ENCODE measurements at places on chromosomes 4 and X.

GRCh38 chrX:111353793-111354192 lies 58.2 kb downstream of the DCX start:
- H3K4me3 ChIP-seq: no peak overlapping the region
- H3K27me3 ChIP-seq: no peaks in the 10 kb centered on the region
- DNase-seq: no peak
- no peak overlapping the region for H3K27ac ChIP-seq
- H3K4me1 ChIP-seq: no peaks in the 10 kb centered on the region
- no peaks in the 10 kb centered on the region for H3K36me3 ChIP-seq

DNA sequence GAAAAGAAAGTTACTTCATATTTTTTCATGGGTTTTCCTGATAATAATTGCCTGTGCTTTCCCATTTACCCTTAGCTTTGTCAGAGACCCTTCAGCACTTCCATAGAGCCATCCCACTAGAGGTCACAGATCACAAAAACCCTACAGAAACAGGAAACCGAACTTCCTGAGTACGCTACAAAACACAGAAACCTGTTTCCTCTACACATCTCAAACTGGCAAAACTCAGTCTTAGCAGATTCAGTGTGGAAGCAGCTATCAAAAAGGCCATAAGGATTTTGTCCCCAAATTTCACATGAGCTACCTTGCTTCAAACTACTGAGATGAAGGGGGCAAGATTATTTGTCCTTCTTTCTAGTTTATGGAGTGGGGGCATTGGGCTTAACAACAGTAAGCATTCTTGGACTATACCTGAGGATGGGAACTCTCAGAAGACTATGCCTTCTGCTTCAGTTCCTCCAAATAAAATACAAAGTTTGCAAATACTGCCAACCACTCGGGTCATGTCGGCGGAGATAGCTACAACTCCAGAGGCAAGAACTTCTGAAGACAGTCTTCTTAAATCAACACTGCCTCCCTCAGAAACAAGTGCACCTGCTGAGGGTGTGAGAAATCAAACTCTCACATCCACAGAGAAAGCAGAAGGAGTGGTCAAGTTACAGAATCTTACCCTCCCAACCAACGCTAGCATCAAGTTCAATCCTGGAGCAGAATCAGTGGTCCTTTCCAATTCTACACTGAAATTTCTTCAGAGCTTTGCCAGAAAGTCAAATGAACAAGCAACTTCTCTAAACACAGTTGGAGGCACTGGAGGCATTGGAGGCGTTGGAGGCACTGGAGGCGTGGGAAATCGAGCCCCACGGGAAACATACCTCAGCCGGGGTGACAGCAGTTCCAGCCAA lies at the start of gene MMRN1:
MMRN1 (plus strand) TSS at position 206 of the 902 bp plus-strand sequence; CDS start at position 324, 118 bp downstream.
- H3K27me3 ChIP-seq: no peaks in the 10 kb centered on the region
- no peaks in the 10 kb centered on the region for H3K36me3 ChIP-seq
- no peaks in the 10 kb centered on the region for H3K4me1 ChIP-seq

DNA sequence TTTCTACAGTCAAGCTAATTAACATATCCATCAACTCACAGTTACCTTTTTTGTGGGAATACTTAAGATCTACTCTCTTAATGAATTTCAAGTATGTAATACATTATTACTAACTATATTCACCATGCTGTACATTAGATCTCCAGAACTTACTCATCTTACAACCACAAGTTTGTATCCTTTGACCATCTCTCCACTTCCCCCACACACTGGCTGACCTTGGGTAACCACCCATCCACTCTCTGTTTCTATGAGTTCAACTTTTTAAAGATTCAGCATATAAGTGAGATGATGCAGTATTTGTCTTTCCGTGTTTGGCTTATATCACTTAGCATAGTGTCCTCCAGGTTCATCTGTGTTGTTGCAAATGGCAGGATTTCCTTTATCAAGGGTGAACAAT lies 30.5 kb upstream of the MAGED1 start:
- H3K4me1 ChIP-seq: peaks cover 3% of the 10 kb centered on the region
- no peaks in the 10 kb centered on the region for H3K36me3 ChIP-seq
- H3K27me3 ChIP-seq: no peaks in the 10 kb centered on the region
- H3K27ac ChIP-seq: no peak overlapping the region

- H3K27ac ChIP-seq: no peak overlapping the region
- no peak overlapping the region for H3K4me3 ChIP-seq
- H3K4me1 ChIP-seq: peaks cover 9% of the 10 kb centered on the region
- no peak for DNase-seq
- H3K36me3 ChIP-seq: no peaks in the 10 kb centered on the region
These were observed 101.3 kb downstream of the SHROOM3 start for GRCh38 chr4:76536373-76536689.

DNA sequence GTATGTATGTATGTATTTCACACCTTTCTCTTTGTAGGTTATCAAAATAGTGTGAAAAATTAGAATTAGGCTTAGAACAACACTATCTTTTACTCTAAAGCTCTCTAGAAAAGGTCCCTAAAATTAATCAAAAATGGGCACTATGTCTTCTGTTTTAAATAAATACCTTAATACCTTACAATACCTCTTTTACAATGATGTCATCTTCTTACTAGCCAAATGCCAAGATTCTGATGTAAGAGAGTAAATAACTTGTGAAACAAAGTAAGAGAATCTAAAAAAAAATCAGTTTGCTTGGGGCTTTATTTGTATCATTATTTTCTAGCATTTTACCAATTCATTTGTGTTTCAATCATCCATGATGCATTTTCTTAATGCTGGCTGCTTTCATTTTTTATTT lies 402.2 kb upstream of the MAGEB2 start:
- no peak overlapping the region for H3K4me3 ChIP-seq
- no peaks in the 10 kb centered on the region for H3K27me3 ChIP-seq
- DNase-seq: no peak
- no peak overlapping the region for H3K27ac ChIP-seq
- H3K36me3 ChIP-seq: no peaks in the 10 kb centered on the region

Measured in GM23338 (cell line).